Activated CD4-positive, CD25-positive, alpha-beta regulatory T cell treated with anti-CD3 and anti-CD28 coated beads, Interleukin-2, amount 50 U/mL, for 16 hours (primary cell): ENCODE measurements at places on chromosomes 4 and X.

GRCh38 chr4:6992728-6993677 lies 50.2 kb upstream of the TADA2B start:
- DNase-seq = no peak

GRCh38 chr4:132015321-132015720 lies 1133.8 kb upstream of the PCDH10 start:
- DNase-seq = no peak

GRCh38 chr4:47651231-47651630 lies 166.2 kb downstream of the ATP10D start:
- no peak for DNase-seq

- no peak for DNase-seq
Observed at GRCh38 chr4:105666693-105667092, 41.8 kb downstream of the INTS12 start.

- DNase-seq = no peak
Observed at GRCh38 chr4:89586864-89587263, 250.1 kb downstream of the SNCA start.
